ENCODE measurements at places on chromosomes 1 and 21. TPM values are rescaled to one million over a fixed set of nuclear protein-coding genes. Genes with fewer than 3 reads are reported as not detected.

The OR2G6 gene
- total RNA-seq: not detected

DNA sequence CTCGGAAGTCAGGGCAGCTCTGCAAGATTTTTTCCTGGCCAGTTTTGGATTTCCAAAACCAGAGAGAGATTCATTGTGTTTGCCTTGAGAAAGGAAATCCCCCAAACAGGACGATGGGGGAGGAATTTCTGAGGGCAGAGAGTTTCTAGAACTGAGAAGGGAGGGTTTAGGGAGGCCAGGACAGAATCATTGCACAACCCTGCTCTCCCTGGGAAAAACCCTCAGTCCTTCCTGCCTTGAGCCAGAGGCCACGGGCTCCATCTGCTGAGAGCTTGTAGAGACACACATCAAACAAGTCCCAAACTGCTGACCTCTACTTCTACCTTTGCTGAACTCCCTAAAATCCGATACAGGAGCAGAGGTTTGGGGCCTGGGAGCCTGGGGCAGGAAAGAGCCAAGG lies 99.7 kb downstream of the NMNAT2 start:
- peak; percentile 95 for DNase-seq

The SYT2 gene
- 0.11 TPM for total RNA-seq

DNA sequence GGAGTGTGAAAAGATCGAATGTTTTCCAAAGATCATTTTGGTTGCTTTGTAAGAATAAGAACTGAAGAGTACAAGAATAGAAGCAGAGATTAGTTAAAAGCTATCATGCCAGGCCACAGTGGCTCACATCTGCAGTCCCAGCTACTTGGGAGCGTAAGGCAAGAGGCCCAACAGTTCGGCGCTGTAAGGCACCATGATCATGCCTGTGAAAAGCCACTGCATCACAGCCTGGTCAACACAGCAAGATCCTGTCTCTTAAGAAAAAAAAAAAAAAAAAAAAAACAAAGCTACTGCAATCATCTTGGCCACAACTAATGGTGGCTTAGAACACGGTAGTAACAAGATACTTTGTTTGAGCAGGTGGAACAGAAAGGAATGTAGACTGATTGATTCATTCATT lies 116.2 kb downstream of the EIF4G3 start:
- DNase-seq: no peak

DNA sequence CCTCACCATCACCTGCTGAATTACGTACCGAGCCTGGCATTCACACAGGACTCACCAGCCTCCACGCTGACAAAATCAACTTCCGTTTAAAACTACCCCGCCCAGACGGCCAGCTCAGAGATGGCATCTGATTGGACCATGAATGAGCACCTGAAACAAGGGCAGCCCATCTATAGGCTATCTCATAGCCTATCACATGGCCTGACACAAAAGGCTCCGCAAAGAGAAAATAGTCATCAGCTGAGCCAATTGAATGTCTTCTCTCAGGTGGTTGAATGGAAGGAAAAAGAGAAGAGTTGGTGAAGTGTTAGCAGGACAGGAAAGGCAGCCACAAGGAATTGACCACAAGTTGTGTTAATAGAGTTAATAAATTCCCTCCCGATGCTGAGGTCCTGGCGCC lies 50.6 kb upstream of the ZC3H12A start:
- DNase-seq: no peak

- DNase-seq: no peak
Measured at GRCh38 chr1:38741341-38741740, 118.2 kb downstream of the RRAGC start.

The KCNT2 gene
- 9.3 TPM for total RNA-seq

- peak; percentile 31 for DNase-seq
Measured at GRCh38 chr1:221908573-221908972, 166.7 kb upstream of the DUSP10 start.

The LCE2A gene
- not detected for total RNA-seq

All from esophagus muscularis mucosa (tissue), 4 donors.